Uterus (tissue), 4 donors: ENCODE measurements at places on chromosomes 6 and 20. TPM values are rescaled to one million over a fixed set of nuclear protein-coding genes. Genes with fewer than 3 reads are reported as not detected.

DNA sequence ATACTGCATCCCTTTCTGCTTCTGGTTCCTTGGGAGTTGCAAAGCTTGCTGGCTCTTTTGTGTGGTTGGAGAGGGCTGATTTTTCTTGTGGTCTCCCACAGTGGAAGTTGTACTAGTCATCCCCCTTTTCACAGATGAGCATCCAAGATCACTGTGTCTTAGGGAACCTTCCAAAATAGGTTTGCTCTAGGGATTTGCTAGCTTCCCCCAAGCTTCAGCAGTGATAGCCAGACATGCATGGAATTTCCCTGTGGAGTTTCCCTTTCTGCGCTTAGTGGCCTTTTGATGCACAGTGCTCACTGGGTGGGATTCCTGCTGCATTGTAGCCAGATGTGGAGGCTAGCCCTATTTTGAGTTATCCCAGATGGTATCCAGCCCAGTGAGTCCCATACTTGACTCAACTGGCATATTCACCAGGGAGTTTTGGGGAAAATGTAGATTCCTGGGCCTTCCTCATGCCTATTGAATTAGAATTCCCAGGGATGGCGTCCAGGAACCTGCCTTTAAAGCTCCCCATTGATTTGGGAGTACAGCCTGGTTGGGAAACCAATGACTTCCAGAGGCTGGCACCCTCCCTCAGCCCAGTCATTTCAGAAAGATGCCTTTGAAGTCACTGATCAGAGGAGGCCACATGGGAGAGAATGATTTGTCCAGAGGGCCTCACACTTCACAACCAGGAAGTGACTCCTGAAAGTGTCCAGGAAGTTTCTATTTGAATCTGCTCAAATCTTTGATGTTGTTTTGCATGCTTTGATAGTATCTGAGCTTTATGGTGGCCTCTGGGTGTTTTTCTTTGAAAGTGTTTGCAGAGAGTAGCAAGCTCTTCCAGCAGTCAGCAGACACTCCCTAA, 25.9 kb downstream of the PPARD start:
- no peak overlapping the region for H3K27ac ChIP-seq
- DNase-seq = no peak
- H3K4me3 ChIP-seq = no peak overlapping the region
- no peaks in the 10 kb centered on the region for H3K36me3 ChIP-seq

- H3K4me3 ChIP-seq = peak overlapping the region; percentile 57
- no peaks in the 10 kb centered on the region for H3K4me1 ChIP-seq
- DNase-seq = no peak
- peak overlapping the region; percentile 88 for H3K27ac ChIP-seq
- H3K36me3 ChIP-seq = no peaks in the 10 kb centered on the region
These were observed 404 bp downstream of the CEP162 start for GRCh38 chr6:84227044-84227433.

DNA sequence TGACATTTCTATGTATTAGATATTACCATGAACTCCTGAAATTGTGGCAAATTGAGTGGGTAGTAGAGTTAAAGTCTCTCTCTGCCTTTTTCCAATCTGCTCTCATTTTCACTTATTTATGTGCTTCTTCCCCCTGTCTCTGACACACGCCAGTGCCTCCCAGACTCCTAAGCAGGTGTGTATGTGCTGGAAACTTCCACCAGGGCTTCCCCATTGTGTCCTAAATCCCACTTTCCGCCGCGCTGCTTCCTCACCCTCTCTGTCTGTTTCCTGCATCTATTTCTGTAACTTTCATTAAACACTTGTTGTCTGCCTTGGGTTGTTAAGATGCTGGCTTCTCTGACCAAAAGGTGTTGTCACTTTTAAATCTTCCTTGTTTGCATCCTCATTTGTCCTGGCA, 97.6 kb upstream of the HDGFL1 start:
- no peak overlapping the region for H3K4me3 ChIP-seq
- H3K27ac ChIP-seq = peak overlapping the region; percentile 39
- DNase-seq = no peak
- no peaks in the 10 kb centered on the region for H3K36me3 ChIP-seq
- no peaks in the 10 kb centered on the region for H3K27me3 ChIP-seq
- no peaks in the 10 kb centered on the region for H3K4me1 ChIP-seq

ACOT8 gene
- 20.9 TPM for total RNA-seq

- no peaks in the 10 kb centered on the region for H3K4me1 ChIP-seq
- no peak overlapping the region for H3K4me3 ChIP-seq
- DNase-seq = peak; percentile 79
- H3K36me3 ChIP-seq = no peaks in the 10 kb centered on the region
These were observed 90.5 kb downstream of the SYNJ2 start for GRCh38 chr6:158072083-158072721.

DNA sequence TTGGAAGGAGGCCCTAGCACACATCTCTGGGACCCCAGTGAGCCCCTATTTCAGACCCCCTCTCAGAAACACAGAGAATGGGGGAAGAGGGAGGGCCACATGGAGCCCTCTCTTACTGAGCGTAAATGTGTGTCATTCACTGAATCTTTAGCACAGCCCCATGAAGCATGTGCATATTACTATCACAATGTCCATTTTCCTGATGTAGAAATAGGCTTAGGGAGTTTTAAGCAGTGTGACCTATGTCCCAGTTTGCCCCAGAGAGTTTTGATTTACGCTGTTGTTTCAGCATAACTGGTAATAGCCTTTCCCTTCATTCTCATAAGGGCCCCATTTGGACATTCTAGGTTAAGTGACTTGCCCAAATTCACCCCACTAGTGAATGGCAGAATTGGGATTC, 25.0 kb upstream of the TCP11 start:
- H3K4me3 ChIP-seq = no peak overlapping the region
- H3K27ac ChIP-seq = no peak overlapping the region
- H3K27me3 ChIP-seq = no peaks in the 10 kb centered on the region

DNA sequence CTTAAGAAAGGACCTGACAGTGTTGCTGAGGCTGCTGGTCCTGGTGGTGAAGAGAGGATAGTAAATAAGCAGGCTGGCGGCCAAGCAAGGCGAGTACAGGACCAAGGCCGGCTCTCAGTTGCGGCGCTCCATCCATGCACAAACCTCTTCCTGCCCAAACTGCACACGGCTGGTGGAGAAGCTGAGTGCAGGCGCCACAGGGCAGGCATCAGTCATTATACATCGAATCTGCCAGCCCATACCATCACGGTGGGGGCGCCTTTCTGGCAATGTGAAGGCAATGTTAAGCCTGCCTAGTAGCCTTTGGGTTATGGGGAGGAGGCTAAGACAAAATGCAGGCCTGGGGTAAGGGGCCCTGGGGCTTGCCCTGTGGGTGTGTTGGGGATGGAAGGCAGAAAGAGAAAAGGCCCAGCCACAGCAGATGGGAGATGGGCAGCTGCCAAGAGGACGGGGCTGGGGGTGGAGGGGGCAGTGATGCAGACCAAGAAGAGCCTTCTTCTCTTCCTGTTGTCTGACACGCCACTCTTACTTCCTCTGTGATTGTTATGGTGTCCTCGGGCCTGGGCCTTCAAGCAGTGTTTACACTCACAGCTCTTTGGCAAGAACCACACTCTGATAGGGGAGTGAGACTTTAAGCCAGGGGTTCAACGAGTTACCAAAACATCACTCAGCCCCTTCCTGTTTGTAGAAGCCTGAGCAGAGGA, 20.3 kb upstream of the KCNK16 start:
- H3K27me3 ChIP-seq = no peaks in the 10 kb centered on the region
- no peaks in the 10 kb centered on the region for H3K4me1 ChIP-seq
- no peaks in the 10 kb centered on the region for H3K36me3 ChIP-seq
- no peak overlapping the region for H3K27ac ChIP-seq

MUC22 gene
- total RNA-seq = not detected

- peak overlapping the region; percentile 90 for H3K27ac ChIP-seq
- H3K4me3 ChIP-seq = no peak overlapping the region
- no peaks in the 10 kb centered on the region for H3K36me3 ChIP-seq
- no peaks in the 10 kb centered on the region for H3K27me3 ChIP-seq
- no peak for DNase-seq
These were observed 105.3 kb downstream of the CEBPB start for GRCh38 chr20:50295762-50296449.

ITPA gene
- total RNA-seq = 23.5 TPM

- no peak overlapping the region for H3K4me3 ChIP-seq
- no peaks in the 10 kb centered on the region for H3K4me1 ChIP-seq
- no peaks in the 10 kb centered on the region for H3K36me3 ChIP-seq
- no peak overlapping the region for H3K27ac ChIP-seq
These were observed 481.9 kb downstream of the TBC1D32 start for GRCh38 chr6:120852293-120852849.

DNA sequence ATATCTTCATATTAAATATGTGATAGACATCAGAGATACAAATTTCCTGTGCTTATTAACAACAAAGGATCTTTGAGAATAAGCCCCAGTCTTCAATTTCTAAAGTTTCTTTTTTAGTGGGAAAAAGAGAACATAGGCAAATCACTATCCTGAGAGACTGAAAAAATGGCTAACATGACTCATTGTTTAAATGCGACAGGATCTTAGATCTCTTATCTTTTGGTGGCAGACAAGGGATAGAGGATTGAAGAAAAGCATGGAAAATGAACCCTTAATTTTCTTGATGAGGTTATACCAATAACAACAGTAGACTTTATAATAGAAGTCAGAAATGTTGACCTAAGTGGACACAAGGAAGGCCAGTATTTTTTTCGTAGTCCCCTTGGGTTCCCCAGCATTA, 178.6 kb upstream of the MAP3K7 start:
- DNase-seq = no peak
- no peaks in the 10 kb centered on the region for H3K27me3 ChIP-seq
- no peaks in the 10 kb centered on the region for H3K36me3 ChIP-seq
- H3K4me3 ChIP-seq = no peak overlapping the region

HTR1E gene
- total RNA-seq = not detected

- H3K36me3 ChIP-seq = no peaks in the 10 kb centered on the region
- H3K27ac ChIP-seq = peak overlapping the region; percentile 47
- no peak for DNase-seq
These were observed 45.4 kb downstream of the CDS2 start for GRCh38 chr20:5172167-5172601.

GJA10 gene
- total RNA-seq = not detected

RSPH9 gene
- not detected for total RNA-seq

GRCh38 chr6:112321941-112322424, 25.1 kb upstream of the RFPL4B start:
- no peaks in the 10 kb centered on the region for H3K27me3 ChIP-seq
- H3K27ac ChIP-seq = no peak overlapping the region

DNA sequence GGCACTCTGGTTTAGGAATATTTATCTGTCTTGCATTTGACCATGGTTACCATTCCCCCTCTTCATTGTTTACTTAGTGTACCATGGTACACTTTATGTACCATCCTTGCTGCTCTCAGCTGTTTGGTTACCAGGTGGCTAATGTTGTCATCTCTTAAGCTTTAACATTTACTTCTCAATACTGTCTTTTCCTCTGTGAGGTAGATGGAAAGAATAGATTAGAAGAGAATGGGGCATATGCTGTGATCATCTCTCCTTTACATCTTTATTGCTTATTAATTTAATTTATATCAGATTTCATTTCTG, 109.2 kb downstream of the NCOA3 start:
- H3K4me1 ChIP-seq = no peaks in the 10 kb centered on the region
- no peaks in the 10 kb centered on the region for H3K27me3 ChIP-seq
- no peak overlapping the region for H3K4me3 ChIP-seq

C20orf202 gene
- total RNA-seq = not detected

DNA sequence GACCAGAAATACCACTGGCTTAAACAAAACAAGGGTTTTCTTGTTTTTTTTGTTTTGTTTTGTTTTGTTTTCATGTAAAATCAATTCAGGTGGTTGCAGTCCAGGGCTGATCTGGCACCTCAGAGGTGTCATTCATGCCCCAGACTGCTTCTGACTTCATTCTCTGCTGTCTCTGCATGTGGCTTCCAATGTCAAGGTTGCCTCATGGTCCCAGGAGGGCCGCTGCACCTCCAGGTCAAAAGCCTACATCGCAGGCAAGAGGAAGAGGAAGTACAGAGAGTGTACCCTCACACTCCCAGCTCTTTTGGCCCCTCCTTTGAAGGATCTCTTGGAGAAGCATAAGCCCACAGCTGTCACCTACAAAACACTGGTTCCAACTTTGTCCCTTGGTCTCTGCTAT, 1.4 kb upstream of the BTN3A1 start:
- H3K4me3 ChIP-seq = no peak overlapping the region
- H3K4me1 ChIP-seq = no peaks in the 10 kb centered on the region
- DNase-seq = no peak
- no peaks in the 10 kb centered on the region for H3K36me3 ChIP-seq
- H3K27me3 ChIP-seq = no peaks in the 10 kb centered on the region

- no peaks in the 10 kb centered on the region for H3K4me1 ChIP-seq
- no peak overlapping the region for H3K4me3 ChIP-seq
- H3K36me3 ChIP-seq = no peaks in the 10 kb centered on the region
- DNase-seq = peak; percentile 66
- peak overlapping the region; percentile 32 for H3K27ac ChIP-seq
These were observed 110.8 kb upstream of the SCP2D1 start for GRCh38 chr20:18702736-18703135.

DNA sequence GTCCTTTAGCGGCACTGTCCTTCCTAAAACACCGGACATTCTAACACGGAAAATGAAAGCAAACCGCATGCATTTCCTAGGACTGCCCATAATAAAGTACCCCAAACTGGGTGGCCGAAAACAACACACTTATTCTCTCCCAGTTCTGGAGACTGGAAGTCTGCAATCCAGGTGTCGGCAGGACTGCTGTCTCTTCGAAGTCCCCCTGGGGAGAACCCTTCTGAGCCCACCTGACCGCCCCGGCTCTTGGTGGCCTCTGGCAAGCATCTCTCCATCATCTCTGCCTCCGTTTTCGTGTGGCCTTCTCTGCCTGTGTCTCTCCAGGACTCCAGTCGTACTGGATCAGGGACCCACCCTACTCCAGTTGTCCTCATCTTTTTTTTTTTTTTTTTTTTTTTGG, 55.4 kb downstream of the SYNJ2 start:
- H3K27ac ChIP-seq = no peak overlapping the region
- H3K4me3 ChIP-seq = no peak overlapping the region
- H3K27me3 ChIP-seq = no peaks in the 10 kb centered on the region
- H3K36me3 ChIP-seq = no peaks in the 10 kb centered on the region

- no peak for DNase-seq
- no peak overlapping the region for H3K4me3 ChIP-seq
- no peaks in the 10 kb centered on the region for H3K36me3 ChIP-seq
These were observed 483.4 kb upstream of the FLRT3 start for GRCh38 chr20:14820771-14821170.

PPP1R16B gene
- total RNA-seq = 12.0 TPM

TMEM170B gene
- 2.0 TPM for total RNA-seq

PEX6 gene
- 24.0 TPM for total RNA-seq

GRCh38 chr6:62039605-62040004, 246.4 kb downstream of the KHDRBS2 start:
- H3K36me3 ChIP-seq = no peaks in the 10 kb centered on the region
- H3K27me3 ChIP-seq = no peaks in the 10 kb centered on the region
- H3K4me1 ChIP-seq = no peaks in the 10 kb centered on the region
- DNase-seq = no peak
- no peak overlapping the region for H3K4me3 ChIP-seq

DNA sequence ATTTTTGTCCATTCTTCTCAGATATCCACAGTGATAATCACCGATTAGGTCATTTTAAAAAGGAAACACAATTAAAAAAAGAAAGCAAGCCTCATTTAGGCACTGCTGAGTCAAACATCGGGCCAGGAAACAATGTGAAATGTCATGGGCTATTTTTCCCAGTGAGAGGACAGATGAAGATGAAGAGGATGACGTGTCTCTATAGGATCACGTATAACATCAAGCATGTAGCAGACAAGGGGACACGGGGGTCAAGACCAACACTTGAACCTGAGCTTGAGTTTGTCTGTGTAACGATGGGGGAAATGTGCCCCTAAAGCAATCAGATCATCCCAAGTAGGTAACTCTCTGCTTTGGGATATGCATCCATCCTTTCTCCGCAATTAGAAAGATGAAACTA, 553.2 kb downstream of the CD83 start:
- no peak overlapping the region for H3K4me3 ChIP-seq
- peaks cover 2% of the 10 kb centered on the region for H3K4me1 ChIP-seq
- no peak overlapping the region for H3K27ac ChIP-seq
